Activated CD4-positive, CD25-positive, alpha-beta regulatory T cell treated with anti-CD3 and anti-CD28 coated beads, Interleukin-2, amount 50 U/mL, for 72 hours (primary cell): ENCODE measurements at places on chromosomes 5 and 9.
A peak's percentile ranks its signal among the peaks of the same experiment; 100 is the strongest.

GRCh38 chr5:132681983-132682382, 8.2 kb downstream of the IL4 start:
- DNase-seq: no peak

GRCh38 chr5:943201-943917, 50.7 kb downstream of the TRIP13 start:
- DNase-seq: peak; percentile 16

GRCh38 chr5:132819468-132819867, 6.4 kb downstream of the SOWAHA start:
- no peak for DNase-seq

DNA sequence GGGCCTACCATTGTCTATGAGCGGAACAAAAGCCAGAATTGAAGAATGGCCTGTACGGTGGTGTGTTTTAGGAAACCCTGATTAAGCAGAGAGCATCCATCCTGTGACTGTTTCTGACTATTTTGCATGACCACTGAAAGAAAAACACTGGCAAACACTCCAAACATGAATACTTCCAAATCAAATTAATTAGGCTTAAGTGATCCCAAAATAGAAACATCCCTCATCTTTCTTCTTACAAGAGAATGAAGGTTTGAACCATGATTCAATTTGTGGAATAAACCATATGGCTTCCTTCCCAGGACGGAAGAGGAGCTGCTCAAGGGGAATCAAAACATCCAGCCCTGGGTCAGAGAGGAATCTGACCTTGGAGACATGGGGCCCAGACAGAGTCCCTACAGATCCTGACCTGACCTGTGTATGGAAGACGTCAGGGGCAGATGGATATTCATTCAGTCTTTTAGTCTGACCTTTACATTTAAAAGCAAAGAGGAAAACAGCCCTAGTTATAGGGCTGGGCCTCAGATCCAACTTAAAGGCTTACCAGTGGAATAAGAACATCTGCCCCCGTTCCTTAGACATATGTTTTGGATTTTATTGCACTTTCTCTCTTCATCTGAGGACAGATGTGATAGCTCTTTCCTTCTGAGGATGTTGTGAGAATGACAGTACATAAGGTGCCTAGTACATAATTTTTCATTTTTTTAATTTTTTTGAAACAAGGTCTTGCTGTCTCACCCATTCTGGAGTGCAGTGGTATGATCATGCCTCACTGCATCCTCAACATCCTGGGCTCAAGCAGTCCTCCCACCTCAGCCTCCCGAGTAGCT, 17.6 kb upstream of the RECK start:
- no peak for DNase-seq

DNA sequence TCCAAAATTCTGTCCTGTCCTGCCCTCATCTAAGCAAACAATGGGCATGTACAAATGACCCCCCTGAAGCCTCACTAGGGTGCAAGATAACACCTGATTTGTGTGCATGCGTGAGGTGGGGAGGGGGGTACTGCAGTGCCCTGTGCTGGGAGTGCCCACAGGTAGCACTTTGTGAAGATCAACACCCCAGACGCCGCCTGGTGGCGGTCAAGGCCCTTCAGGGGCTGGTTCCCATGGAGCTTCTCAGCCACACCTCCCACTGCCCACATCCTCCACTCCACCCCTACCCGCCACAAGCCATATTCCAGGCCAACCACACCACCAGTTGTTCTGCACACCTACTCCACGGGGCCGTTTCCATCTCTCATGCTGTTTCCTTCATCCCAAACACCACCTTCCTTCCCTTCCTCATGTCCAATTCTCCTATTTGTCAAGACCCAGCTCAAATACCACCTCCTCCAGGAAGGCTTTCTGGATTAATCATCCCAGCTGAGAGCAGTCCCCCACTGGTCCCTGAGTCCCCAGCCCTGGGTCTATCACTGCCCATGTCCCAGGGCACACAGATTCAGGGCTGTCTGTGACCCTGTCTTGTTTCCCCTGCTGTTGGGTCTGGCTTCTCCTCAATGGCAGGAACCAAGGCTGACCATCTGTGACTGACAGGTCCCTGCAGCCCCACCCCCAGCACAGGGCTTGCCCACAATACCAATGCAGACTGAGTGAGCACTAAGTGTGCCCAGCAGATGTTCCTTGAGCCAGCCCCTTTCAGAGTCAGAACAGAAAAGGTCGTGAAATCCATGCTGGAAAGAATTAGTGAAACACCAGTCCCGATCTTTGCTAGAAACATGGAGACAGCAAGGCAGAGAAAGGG, 178.4 kb downstream of the PAX5 start:
- DNase-seq: peak; percentile 34

- no peak for DNase-seq
Measured at GRCh38 chr5:136108180-136108611, 24.4 kb upstream of the SMAD5 start.

DNA sequence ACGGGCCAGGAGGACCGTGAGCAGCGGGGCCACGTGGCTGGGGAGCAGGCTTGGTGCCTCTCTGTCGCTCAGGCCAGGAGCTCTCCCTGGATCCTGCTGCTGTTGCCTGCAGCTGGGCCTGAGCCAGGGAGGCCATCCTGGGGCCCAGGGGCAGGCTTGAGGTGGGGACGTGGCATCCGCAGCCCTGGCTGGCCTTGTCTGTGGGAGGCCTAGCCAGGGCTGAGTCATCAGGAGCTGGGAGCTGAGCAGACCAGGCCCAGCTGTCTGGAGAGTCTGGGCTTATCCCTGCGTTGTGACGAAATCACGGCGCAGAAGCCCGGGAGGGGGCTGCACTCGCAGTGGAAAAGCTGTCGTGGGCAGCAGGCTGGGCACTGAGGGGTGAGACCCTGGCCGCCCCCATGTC, 138.8 kb upstream of the COL5A1 start:
- DNase-seq: no peak

DNA sequence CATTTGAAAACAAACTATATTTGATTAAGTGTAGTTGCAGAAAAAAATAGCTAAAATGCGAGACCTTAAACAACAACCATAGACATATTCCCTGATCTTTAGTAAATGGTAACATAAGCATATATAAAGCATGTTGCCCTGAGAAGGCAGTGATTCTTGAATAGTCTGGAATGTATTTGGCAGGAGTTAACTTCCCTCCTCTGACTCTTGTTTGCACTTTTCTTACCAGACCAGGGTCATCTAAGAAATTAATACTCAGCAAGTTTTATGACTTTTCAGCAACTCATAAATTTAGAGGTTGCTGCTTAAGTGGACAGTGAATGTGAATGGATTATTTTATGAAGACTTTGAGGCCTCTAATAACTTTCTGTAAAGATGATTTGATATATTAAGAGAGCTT, 55.3 kb upstream of the NUDT12 start:
- DNase-seq: no peak

GRCh38 chr5:157463621-157464518, 3.9 kb downstream of the NIPAL4 start:
- DNase-seq: no peak

DNA sequence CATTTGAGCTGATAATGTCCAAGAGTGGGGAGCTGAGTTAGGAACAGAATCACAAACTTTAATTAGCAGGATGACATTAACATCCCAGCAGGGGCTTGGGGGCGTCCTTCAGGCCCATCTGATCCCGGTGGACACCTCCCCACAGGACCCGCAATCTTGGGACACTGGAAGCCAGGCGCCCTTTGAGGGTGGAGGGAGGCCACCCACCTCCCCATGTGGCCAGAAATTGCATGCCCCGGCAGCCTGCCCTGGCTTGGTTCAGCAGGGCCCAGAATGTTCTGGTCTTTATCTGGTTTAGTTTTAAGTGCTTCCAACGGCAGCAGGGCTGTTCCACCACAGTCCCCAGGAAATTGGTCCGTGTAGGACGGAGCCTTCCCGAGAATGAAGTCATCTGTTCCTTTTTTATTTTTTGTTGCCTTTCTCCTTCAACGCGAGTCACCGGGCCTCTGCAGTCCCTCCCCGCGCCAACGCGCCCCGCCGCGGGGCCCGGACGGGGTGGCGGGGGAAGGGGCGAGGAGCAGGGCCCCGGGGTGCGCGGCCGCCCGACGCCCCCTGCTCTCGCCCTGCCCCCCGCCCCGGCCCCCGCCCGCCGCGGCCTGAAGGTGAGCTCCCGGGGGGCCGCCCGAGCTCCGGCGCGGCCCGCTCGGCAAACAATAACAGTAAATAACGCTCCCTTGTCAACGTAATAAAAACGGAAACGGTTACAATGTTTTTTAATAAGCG, 207.9 kb downstream of the C9orf50 start:
- peak; percentile 54 for DNase-seq

GRCh38 chr5:91651704-91652103, 268.6 kb upstream of the ARRDC3 start:
- DNase-seq: no peak

GRCh38 chr9:73866451-73866850, 630.7 kb upstream of the RORB start:
- no peak for DNase-seq

DNA sequence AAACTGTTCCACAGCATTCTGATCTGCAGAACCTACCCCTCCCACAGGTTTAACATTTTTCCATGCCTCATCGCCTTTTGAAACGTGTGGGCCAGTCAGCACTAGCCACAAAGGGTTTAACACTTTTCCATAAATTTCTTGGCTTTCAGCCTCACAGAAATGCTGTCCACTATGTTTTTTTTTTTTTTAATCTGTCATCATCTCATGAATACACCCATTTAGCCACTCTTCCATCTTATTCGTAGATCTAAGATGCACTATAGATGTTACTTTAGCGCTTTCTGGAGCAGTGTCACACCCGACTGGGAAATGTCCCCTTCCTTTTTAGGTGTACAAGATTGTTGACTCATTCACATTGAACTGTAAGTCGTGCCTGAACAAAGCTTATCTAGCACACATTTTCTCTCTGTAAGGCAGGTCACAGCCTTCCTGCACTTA, 62.3 kb downstream of the GCNT1 start:
- DNase-seq: no peak

DNA sequence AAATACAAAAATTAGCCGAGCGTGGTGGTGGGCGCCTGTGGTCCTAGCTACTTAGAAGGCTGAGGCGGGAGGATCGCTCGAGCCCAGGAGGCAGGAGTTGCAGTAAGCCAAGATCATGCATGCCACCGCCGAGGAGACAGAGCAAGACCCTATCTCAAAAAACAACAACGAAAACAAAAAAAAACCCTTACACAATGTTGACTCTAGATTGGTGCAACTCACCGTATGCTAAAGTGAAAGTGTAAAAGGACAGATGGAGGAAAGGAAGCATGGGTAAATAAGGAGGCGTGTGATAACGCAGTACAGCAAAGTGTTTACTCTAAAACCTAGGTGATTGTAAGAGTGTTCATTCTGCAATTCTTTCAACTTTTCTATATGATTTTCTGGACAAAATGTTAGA, 15.9 kb upstream of the RUFY1 start:
- no peak for DNase-seq

DNA sequence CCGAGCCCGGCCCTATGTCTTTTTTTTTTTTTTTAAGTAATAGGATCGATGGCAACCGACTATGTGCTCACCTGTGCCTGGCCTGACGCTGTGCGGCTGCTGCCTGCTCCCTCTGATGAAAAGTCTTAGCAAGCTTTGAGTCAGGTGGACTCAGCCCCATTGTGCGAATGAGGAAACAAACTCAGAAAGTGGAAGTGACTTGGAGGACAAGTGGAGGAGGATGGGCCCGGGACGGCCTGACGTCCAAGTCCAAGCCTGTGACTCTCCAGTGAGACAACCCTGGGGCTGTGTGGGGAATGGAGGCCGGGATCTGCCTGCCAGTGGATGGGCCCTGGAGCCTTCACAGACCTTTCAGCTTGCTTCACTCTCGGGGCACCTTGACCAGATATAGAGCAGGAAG, 57.9 kb downstream of the EXD3 start:
- DNase-seq: no peak

DNA sequence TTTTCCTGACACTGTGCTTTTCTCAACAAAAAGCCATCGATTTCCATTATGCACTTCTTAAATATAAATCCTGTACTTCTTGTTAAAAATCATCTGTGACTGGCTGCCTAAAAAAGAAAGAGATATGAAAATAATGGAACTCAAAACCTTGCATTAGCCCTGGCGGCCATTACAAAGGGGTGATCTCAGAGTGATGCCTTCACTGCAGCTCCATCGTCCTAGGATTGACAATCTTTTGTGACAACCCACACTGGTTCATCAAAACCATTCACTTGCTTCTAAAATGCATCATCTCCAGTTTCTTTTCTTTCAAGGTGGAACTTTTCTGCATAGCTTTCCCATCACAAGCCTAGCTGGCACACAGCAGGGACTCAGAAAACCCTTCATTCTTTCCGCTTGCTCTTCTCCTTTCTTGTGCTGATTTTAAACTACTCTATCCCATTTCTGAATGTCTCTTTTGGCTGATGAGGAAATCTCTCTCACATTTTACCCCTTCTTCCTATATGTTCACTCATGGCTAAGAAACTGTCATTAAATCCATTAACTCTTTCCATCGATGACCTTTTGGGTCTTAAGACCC, 351.9 kb downstream of the GLIS3 start:
- no peak for DNase-seq

- peak; percentile 75 for DNase-seq
Measured at GRCh38 chr9:2017331-2018161, 2.4 kb downstream of the SMARCA2 start.

DNA sequence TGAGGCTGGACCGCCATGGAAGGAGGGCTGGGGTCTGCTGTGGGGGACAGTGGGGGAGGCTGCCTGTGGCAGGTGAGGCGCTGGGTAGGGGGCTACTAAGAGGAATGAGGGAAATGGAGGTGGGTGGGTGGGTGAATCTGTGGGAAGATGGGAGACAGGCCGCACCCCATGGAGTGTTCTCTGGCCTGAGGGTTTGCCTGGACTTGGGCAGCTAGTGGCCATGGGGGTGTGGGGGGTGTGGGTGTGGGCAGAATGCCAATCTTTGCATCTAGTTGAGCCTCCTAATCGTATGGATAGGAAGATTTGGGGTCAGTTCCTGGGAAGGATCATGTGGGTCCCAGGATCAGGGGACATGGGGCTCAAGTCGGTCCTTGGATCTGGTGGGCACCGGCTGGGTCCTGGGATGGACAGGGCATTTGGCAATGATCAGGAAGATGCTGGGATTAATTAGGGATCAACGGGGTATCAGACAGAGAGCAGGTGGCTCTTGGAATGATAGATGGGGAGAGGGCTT, 518 bp downstream of the ZDHHC12 start:
- DNase-seq: no peak

GRCh38 chr5:169997798-169998197, 17.5 kb upstream of the INSYN2B start:
- no peak for DNase-seq

GRCh38 chr5:167763772-167764171, 527.7 kb upstream of the WWC1 start:
- DNase-seq: no peak

GRCh38 chr5:57595523-57595991, 112.9 kb upstream of the ACTBL2 start:
- DNase-seq: no peak

GRCh38 chr5:118325931-118326330, 662.4 kb downstream of the DTWD2 start:
- no peak for DNase-seq

GRCh38 chr5:81420039-81420667, 26.2 kb upstream of the ACOT12 start:
- no peak for DNase-seq

- DNase-seq: no peak
Measured at GRCh38 chr5:19950897-19951296, 37.1 kb downstream of the CDH18 start.
